ENCODE measurements at places on chromosomes 3 and 15.

GRCh38 chr3:34988296-34988695, 651.0 kb upstream of the ARPP21 start:
- DNase-seq, result no peak

DNA sequence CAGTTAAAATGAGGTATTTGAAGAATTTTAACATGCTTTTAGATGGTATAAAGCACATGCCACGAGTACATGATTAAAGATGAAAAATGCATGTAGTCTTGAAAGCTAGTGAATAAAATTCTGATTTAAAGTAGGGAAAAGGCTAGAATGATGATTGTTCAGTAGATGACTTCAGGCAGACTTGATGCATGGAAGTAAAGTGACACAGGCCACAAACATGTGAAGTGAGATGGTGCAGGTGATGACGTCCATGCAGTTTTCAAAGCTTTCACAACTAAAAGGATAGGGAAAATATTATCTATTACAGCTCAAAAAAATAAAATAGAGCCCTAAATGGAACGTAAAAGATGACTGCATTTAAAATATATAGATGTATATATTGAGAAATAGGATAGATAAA, 140.9 kb downstream of the TFG start:
- no peak for DNase-seq

DNA sequence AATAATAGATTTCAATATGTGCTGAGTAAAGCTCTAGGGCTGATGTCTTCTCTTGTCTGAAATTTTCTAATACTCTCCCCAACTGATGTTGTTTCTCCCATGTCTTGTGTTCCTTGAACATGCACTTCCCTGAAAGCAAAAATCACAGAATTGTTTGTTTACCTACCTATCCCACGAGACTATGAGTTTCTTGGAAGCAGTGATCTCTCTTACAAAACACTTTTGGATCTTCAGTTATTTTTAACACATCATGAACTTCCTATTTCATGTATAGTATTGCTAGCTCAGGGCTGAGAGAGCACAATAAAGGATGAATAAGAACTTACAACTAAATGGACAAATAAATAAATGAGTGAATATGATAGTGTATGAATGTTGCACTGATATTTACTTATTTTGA, 365.0 kb downstream of the ROBO2 start:
- no peak for DNase-seq

DNA sequence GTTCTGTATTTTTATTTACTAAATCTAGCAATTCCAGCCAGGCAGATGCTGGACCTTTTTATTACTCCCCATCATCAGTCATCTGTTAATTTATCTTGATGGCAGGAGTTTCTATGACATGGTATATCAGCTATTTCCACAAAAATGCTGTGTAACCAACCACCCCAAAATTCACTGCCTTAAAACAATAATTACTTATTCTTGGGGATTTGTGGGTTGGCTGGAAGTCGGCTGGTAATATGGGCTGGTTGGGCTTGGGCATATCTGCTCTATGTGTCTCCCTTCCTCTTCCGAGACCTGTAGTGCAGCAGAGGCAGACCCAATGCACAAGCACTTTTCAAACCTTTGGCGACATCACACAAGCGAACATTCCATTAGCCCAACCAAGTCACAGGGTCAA, 92.1 kb upstream of the UBE2E1 start:
- DNase-seq, result no peak

Measured in AG08396 (cell line).